ENCODE measurements at places on chromosomes 5 and 9. TPM values are rescaled to one million over a fixed set of nuclear protein-coding genes. Genes with fewer than 3 reads are reported as not detected.

DNA sequence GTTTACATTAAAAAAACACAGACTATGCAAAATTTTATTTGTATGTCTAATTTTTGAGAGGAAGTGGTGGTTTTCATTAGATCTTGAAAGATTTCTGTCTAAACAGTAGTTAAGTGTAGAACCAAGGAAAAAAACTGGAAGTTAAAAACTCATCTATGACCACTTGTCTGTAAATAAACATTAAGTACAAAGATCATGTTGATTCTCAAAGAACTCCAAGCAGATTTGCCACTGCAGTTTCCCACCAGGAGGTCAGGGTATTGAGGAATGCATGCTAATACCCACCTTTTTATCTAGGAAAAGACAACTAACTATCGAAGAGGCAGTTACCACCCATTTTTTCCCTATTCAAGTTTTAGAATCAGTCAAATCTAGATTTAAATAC lies 1.9 kb downstream of the STOM start:
- peaks cover 57% of the 10 kb centered on the region for H3K4me1 ChIP-seq
- no peak for DNase-seq
- H3K36me3 ChIP-seq, result no peaks in the 10 kb centered on the region
- no peaks in the 10 kb centered on the region for H3K27me3 ChIP-seq
- peak overlapping the region; percentile 98 for H3K27ac ChIP-seq
- H3K4me3 ChIP-seq, result peak overlapping the region; percentile 87

DNA sequence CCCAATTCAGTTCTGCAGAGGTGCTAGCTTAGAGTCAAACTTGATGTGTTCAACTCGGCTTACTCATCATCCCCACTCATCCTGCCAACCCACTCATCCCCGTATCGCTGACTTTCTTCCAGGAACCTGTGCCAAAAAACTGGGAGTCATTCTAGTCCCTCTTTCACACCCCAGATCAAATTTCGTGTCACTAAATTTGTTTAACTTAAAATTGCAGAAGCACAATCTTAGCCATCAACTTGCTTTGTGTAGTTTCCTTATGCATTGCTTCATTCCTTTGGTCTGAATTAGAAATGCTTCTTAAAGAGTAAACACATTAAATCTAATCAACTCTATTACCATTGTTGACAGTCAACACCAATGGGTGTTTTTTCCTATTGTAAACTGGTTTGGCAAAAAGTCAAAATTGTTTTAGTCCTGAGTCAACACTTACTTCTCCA lies 162.4 kb downstream of the TTC39B start:
- H3K4me1 ChIP-seq, result peaks cover 8% of the 10 kb centered on the region
- no peak overlapping the region for H3K4me3 ChIP-seq
- no peak for DNase-seq
- H3K36me3 ChIP-seq, result no peaks in the 10 kb centered on the region
- no peak overlapping the region for H3K27ac ChIP-seq
- no peaks in the 10 kb centered on the region for H3K27me3 ChIP-seq

- no peaks in the 10 kb centered on the region for H3K4me1 ChIP-seq
- H3K36me3 ChIP-seq, result no peaks in the 10 kb centered on the region
- H3K4me3 ChIP-seq, result no peak overlapping the region
- no peak for DNase-seq
- H3K27me3 ChIP-seq, result no peaks in the 10 kb centered on the region
Measured at GRCh38 chr9:77084094-77084493, 64.6 kb downstream of the FOXB2 start.

DNA sequence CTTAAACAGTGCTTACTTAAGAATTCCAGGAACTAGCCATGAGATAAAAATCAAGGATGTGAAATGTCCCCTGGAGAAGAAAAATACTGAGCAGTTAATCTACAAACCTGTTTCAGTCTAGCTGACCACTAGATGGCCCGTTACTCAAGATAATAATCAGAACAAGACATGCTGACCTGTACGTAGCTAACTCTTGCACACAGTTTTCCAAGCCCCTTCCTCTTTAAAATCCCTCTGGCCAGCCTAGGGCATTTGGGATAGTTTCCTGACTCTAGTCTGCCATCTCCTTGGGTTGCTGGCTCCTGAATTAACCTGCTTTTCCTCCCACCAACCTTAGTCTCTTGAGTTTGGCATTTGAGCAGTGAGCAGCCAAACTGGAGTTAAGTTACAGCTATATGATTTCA lies 59.2 kb upstream of the TRAF1 start:
- H3K4me3 ChIP-seq, result no peak overlapping the region
- H3K36me3 ChIP-seq, result no peaks in the 10 kb centered on the region
- no peaks in the 10 kb centered on the region for H3K4me1 ChIP-seq
- no peak for DNase-seq

GRCh38 chr5:68446487-68446894 lies 230.9 kb downstream of the PIK3R1 start:
- no peaks in the 10 kb centered on the region for H3K36me3 ChIP-seq
- DNase-seq, result no peak
- H3K27ac ChIP-seq, result no peak overlapping the region
- H3K27me3 ChIP-seq, result no peaks in the 10 kb centered on the region
- H3K4me3 ChIP-seq, result no peak overlapping the region
- peaks cover 9% of the 10 kb centered on the region for H3K4me1 ChIP-seq

DNA sequence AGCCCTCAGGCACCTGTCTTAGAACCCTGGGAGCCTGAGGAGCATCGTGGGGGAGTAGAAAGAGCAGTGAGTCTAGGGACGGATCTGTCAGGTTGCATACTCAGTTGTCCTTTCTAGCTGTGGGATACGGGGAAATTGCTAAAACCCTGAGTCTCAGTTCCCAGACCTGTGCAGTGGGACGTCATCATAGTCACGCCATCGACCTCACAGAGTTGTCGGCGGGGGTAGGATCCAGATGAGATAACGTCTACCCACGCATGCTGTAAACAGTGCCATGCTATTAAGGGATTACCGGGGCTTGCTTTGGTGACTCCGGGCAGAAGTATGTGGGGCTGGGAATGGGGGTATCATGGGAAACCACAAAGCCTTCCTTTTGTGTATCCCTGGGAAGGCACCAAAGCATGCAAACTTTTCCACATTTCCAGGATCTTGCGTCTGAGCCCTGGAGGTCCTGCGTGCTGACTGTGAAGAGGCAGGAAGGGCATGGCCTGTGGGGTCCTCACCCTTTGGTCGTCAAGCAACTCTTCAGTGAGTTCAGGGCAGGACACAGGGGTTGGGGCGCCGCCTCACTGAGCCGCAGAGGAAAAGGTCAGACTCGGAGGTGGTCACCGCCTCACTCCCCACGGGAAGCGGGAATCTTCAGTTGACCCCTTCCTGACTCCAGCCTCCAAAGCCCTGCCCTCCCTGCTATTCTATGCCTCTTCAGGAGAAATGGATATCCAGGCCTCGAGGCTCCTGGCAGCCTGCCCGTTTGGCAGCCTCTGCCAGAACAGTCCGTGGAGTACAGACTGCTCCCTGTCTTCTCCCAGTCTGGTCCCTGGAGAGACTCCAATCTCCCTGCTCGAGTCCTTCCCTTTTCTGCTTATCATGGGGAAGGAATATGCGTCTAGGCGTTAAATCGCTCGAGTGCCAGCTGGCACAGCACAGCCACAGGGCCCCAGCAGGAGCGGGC lies 186.8 kb upstream of the KLF9 start:
- H3K36me3 ChIP-seq, result no peaks in the 10 kb centered on the region
- no peaks in the 10 kb centered on the region for H3K27me3 ChIP-seq
- peak overlapping the region; percentile 58 for H3K4me3 ChIP-seq
- peak; percentile 98 for DNase-seq
- H3K27ac ChIP-seq, result peak overlapping the region; percentile 87
- peaks cover 31% of the 10 kb centered on the region for H3K4me1 ChIP-seq

DNA sequence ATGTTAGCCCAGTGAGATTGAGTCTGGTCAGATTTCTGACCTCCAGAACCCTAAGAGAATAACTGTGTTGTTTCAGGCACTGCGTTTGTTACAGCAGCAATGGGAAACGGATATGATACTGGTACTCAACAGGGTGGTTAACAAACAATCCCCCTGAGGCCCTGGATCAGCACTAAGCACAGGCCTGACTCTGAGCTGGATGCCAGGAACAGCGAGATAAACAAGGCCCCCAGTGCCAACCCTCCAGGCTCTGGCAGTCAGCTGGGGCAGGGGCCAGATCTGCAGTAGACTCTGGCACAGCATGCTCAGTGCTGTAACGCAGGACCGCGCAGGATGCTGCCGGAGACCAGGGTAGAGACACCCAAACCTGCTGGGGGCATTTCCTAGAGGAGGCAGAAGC lies 22.1 kb downstream of the CPLX2 start:
- no peak for DNase-seq
- no peak overlapping the region for H3K27ac ChIP-seq
- H3K4me1 ChIP-seq, result no peaks in the 10 kb centered on the region
- no peak overlapping the region for H3K4me3 ChIP-seq
- no peaks in the 10 kb centered on the region for H3K36me3 ChIP-seq

DNA sequence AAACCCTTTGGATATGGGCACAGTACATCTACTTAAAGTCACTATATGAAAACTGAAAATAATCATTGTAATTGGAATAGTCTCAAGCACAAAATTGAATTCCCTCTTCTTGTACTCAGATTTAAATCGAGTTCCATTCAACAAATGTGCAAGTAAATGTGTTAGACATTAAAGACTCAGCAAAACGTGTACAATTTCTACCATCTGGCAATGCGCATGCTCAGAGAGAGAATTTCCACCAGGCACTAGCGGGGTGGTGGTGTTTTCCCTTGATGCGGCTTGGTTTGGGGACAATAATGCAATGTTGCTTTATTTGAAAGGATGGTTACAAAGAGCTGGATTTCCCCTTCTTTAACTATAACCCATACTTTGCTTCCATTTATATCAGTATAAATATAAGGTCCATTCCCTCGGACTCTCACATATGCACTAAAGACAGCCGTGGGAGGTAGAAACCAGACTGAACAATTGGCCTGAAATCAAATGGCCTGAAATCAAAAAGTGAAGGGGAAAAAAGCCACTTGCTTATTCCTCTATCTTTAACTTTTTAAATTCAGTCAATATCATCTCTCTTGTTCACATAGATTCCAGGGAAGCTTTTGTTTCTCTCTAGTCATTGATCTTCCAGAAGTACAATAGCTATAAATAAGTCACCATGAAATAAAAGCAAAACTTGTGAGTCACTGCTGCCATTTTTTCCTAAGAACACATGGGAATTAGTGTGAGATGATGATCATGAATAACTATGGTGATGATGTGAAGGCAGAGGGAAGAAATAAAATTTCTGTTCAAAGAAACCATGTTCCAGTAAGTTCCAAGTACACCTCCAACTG lies 59.2 kb downstream of the ADAMTS12 start:
- H3K4me1 ChIP-seq, result no peaks in the 10 kb centered on the region
- no peak for DNase-seq
- peaks cover 4% of the 10 kb centered on the region for H3K27me3 ChIP-seq

DNA sequence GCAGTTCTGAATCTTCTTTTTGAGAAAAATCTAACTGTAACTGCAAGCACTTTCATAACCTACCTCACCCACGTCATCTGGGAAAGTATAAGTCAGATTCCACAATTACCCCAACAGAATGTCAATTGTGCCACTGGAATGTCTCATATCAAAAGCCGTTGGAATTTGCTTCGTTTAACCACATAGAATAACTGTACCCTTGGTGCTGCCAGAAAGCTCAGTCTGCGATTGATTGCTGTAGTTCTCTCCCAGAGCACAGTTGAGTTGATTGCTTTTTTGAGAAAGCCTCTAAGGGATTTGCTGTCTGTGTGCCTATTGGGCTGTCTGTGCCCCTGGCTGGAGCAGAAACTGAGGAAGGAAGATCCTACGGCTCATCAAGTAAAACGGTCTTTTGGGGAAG lies 583.6 kb downstream of the TMEM38B start:
- no peak for DNase-seq
- H3K27ac ChIP-seq, result no peak overlapping the region
- H3K4me3 ChIP-seq, result no peak overlapping the region
- H3K27me3 ChIP-seq, result no peaks in the 10 kb centered on the region

GRCh38 chr5:151464101-151464500 lies 16.7 kb downstream of the SLC36A1 start:
- no peaks in the 10 kb centered on the region for H3K4me1 ChIP-seq
- no peaks in the 10 kb centered on the region for H3K27me3 ChIP-seq
- no peak for DNase-seq
- H3K27ac ChIP-seq, result no peak overlapping the region

DNA sequence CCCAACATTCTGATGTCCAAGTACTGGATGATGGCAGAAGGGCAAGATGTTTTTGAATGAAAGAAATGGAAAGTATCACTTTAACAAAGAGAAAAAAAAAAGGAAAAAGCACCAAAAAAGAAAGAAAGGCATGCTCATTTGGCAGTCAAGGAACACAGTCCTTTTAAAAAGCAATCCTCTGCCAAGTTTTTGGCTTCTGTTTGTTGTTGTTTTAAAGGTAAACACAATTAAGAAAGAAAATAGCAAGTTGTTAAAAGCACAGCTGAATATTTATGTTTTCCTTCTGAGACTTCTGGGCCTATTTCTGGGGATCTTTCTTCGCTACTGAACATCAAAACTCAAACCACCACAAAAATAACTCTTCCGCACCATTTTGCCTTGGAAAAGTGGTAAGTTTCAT lies 162.1 kb downstream of the TRPM3 start:
- H3K4me3 ChIP-seq, result no peak overlapping the region
- H3K27me3 ChIP-seq, result no peaks in the 10 kb centered on the region
- H3K4me1 ChIP-seq, result no peaks in the 10 kb centered on the region
- no peak for DNase-seq

GRCh38 chr5:146906803-146907202 lies 28.2 kb upstream of the PPP2R2B start:
- H3K27me3 ChIP-seq, result no peaks in the 10 kb centered on the region
- H3K4me1 ChIP-seq, result no peaks in the 10 kb centered on the region
- no peaks in the 10 kb centered on the region for H3K36me3 ChIP-seq
- H3K27ac ChIP-seq, result no peak overlapping the region
- H3K4me3 ChIP-seq, result no peak overlapping the region
- DNase-seq, result no peak

DNA sequence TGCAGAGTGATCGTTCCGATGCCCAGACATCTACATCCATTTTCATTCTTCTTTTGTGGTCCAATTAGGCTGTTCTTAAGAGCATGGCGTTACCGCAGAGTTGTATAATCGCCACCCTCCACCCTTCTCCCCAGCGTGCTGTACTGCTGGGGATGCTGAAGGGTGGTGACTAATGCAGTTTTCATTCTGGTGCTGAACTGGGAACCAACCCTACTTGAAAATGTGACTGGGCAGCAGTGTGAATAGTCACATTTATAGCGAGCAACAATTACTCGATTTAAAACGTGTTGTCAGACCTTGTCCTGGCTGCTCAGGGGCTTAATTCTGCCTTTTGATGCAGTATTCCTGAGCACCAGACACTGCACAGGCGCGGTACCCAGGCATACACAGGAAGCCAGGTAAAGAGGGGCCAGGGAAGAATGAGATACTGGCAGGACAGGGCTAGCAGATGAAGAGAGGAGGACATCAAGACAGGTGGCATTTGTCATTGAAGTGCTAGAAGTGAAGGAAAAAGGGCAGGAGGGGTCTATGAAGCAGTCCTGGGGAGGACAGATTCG lies 719 bp upstream of the ISCA1 start:
- H3K4me3 ChIP-seq, result peak overlapping the region; percentile 89
- no peaks in the 10 kb centered on the region for H3K27me3 ChIP-seq
- H3K4me1 ChIP-seq, result peaks cover 30% of the 10 kb centered on the region
- H3K36me3 ChIP-seq, result no peaks in the 10 kb centered on the region
- H3K27ac ChIP-seq, result peak overlapping the region; percentile 99

- H3K36me3 ChIP-seq, result no peaks in the 10 kb centered on the region
- no peak for DNase-seq
- H3K4me3 ChIP-seq, result no peak overlapping the region
- no peaks in the 10 kb centered on the region for H3K27me3 ChIP-seq
- no peaks in the 10 kb centered on the region for H3K4me1 ChIP-seq
Measured at GRCh38 chr5:92939428-92939827, 641.6 kb downstream of the NR2F1-AS1 start.

KIF24 gene
- 0.18 TPM for polyA plus RNA-seq

SLCO6A1 gene
- not detected for polyA plus RNA-seq

TOPORS gene
- 7.0 TPM for polyA plus RNA-seq

PCDHA1 gene
- polyA plus RNA-seq, result not detected

CD180 gene
- 0.10 TPM for polyA plus RNA-seq

PCDHGA11 gene
- 0.72 TPM for polyA plus RNA-seq

CEMIP2 gene
- 6.9 TPM for polyA plus RNA-seq

SLC45A2 gene
- not detected for polyA plus RNA-seq

Data from psoas muscle (tissue), 8 donors.